ENCODE measurements at places on chromosomes 7 and 10.

DNA sequence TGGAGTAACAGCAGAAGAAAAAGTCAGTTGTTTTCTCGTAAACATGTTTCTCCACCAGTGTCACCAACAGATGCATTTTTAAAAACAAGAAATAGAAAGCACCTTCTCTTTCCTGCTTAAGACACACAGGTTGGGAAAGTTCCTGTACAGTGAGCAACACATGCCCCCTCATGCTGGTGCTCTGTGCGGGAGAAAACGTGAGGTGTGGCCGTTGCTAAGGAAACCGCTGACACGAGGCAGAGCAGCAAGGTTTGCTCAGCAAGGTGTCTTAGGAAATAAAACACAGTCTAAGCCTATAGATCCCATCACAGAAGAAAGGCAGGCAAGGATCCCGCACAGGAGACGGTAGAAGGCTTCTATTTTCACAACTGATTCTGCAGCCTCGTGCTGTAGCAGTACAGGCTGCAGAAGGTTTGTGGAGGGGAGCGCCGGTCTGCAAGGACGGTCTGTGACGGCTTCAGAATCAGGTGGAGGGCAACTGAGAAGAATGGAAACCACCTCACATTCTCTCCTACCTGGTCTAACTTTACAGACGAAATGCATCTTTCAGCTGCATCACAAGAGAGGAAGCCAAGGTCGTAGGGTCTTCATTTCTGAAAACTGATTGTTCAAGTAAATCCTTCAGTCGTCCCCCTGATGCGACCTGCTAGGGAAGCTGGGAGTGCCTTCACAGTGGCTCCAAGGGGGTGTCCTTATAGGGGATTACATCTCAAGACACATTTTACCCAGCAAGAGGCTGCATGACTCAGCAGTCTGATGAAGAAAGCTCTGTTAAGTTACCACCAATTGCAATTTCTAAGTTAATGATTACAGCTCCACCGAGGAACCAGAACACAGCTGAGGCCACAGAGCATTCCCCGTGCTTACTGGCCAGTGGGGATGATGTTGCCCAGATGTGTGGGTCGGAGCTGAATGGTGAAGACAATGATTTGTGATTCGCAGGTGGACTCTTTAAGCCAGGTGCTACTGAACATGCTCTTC is 150.7 kb upstream of the KLF14 start:
- DNase-seq: no peak

- DNase-seq: no peak
These were observed 280.5 kb downstream of the KCND2 start for GRCh38 chr7:120553491-120553890.

- DNase-seq: no peak
These were observed 142.3 kb downstream of the XPNPEP1 start for GRCh38 chr10:109780997-109781396.

DNA sequence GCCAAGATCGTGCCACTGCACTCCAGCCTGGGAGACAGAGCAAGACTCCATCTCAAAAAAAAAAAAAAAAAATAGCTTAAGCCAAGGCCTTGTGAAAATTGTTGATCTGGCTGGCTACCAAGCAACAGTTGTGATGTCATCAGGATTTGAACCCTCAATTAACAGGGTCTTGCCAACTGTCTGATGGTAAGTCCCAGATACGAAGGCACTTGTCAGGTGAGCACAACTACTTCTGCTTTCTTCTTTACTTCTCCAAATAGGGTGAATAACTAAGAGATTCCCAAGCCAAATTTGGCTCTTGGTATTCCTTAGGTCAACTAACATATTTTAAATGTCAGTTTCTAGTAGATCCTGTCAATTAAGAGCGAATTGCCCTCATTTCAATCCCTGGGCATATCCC is 47.4 kb downstream of the ANKRD61 start:
- DNase-seq: no peak

DNA sequence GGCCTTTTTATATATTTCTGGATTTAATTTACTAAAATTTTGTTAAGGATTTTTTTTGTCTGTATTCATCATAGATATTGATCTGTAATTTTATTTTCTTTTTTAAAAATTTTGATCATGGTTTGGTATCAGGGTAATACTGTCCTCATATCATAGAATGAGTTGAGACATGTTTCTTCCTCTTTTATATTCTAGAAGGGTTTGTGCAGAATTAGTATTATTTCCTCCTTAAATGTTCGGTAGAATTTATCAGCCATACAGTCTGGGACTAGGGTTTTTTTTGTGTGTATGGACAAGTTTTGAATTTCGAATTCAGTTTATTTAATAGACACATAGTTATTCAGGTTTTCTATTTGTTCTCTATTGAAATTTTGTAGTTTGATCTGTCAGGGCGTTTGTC is 54.0 kb downstream of the SHOC2 start:
- no peak for DNase-seq

DNA sequence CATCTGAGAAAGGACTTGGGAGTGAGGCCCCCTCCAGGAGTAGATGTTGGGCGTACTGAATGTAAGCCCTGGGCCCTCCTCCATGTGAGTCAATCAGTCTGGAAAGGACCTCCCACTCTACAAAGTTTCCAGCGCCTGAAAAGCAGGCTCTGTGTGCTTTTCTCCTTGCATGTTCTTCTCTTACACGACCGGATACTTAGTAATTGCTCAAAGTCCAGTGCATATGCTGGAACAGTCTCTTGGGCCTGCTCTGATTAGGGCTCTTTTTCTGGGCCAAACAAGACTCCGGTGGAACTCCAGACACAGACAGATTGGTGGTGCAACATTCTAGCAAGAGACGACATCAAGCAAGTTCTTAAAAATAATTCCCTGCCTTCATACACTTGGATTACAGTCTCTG is 38.3 kb upstream of the RAPGEF5 start:
- no peak for DNase-seq

DNA sequence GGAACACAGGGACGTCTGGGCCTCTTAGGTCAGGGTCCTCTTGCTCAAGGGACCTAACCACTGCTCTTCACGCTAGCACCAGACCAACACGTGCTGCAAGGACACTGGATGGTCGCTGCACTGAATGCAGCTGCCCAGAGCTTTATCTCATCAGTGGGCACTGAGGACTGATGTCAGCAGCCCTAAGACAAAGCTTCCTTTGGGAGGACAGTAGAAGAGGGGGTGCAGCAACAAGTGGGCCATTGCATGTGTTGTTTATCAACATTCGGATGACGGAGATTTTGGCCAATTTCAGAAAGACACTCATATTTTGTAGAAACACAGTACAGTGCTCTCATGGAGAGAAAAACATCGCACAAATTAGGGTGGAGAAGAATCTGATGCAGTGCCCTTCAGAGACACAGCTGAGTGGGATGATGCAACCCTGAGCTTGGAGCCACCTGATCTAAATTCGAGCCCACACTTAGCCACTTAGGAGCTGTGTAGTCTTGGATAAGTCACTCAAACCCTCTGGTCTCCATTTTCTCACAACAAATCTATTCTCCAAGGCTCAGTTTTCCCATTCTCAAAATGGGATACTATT is 1.7 kb downstream of the OPALIN start:
- DNase-seq: no peak

DNA sequence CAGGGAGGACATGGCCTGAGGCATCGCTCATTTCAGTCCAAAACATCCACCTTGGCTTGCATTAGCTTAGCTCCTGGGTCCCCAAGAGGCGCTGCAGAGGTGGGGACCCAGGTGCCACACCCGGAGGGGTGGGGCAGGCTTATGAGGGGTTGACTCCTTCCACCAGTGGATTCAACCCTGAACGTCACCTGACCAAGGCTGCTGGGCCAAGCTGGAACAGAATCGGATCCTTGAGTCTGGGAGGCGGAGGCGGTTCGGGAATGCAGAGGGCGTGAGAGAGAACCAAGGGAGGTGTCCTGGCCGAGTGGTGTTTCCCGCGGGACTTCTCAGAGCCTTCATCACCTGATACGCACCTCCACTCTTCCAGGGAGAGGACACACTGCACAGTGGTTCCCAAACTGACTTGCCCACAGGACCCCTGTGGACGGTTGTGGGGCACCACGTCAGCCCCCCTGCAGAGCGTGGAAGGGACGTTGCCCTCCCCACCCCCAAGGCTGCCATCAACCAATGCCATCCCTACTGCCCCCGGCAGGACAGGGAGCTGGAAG is 4.5 kb upstream of the MICALL2 start:
- no peak for DNase-seq

DNA sequence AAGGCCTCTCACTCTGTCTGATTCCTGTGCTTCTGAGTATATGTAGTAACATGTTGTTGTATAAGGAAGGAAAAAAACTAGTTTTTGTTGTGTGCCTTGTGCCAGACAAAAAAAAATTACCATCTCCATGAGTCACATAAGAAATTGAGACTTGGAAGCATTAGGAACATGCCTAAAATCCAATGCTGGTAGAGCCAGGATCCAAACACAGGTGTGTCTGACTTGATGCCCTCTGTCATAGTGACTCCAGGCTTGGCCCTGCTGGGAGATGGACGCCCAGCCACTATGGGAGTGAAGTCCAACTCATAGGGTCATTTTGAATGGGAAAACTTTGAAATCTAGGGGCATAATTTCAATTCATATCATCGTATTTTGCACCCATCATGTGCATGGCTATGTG is 38.0 kb downstream of the PYROXD2 start:
- DNase-seq: no peak

DNA sequence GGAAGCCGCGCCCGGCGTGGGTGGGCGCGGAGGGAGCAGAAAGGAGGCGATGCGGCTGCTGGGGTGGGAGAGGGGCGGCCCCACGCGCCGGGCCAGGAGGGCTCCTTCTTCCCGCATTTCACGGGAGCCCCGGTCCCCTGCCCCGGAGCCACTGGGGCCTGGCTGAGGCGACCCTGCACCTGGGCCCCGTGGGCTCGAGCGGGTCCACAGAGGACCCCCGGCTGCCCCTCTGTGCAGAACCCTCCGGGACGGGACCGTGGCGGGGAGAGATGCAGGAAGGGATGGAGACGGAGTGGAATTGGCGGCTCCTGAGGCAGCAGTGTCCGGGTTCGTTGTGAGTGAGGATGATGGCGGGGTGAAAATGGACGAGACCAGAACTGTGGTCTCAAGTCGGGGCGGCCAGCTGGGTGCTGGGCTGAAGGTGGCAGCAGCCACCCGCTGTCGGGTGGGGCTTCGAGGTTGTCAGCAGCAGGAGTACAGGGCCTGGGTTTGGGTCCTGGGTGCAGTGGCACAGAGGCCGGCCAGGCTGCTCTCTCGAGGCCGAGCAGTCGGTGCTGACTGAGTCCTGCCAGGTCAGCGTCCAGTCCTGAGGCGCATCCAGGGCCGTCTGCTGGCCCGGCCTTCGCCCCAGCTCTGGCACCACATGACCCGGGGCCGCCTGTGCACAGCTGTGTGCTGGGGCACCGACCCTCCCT is 80.4 kb downstream of the VIPR2 start:
- no peak for DNase-seq

GRCh38 chr10:29050081-29050480 is 238.8 kb upstream of the LYZL1 start:
- DNase-seq: no peak

Data from activated T-cell treated with anti-CD3 and anti-CD28 coated beads for 1 hour (primary cell).